ENCODE measurements at places on chromosomes 2 and 18.

DNA sequence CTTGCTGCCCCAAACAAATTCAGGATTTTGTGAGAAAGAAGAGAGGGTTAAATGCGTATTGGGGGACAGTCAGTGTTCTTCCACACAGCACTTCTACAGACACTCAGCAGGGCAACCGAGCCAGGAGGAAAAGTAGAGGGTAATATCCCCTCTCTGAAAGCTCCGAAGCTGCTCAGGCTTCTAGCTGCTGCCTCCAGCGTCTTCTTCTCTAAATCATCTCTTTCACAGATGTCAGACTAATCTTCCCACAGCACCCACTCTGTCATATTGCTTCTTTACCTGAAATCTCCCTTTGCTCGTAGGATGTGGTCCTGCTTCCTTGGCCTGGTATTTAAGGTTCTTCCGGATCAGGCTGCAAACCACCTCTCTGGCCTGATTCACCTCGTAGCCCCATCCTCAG, 117.6 kb upstream of the HAAO start:
- no peaks in the 10 kb centered on the region for H3K27me3 ChIP-seq
- H3K4me1 ChIP-seq, result peaks cover 10% of the 10 kb centered on the region
- H3K27ac ChIP-seq, result no peak overlapping the region
- no peak overlapping the region for H3K4me3 ChIP-seq
- no peaks in the 10 kb centered on the region for H3K36me3 ChIP-seq

DNA sequence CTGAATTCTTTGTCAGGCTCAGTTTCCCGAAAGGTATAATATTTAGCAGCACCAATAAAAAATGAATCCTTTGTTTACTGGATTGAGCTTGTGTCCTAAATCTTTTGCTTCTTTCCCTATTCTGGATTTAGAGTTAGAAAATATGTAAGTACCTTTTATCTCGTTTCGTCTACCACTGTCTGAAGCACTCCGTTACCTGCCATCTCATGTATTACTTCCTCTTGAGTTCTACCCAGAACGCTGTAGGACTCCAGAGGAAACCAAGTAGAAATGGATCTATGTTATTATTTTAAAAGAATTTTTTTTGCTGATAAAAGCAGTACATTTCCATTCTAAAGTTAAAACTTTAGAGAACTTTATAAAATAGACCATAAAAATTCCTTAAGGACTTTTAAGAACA, 13.5 kb downstream of the ANKRD12 start:
- H3K4me3 ChIP-seq, result no peak overlapping the region
- no peaks in the 10 kb centered on the region for H3K4me1 ChIP-seq
- H3K36me3 ChIP-seq, result no peaks in the 10 kb centered on the region
- no peak overlapping the region for H3K27ac ChIP-seq
- H3K27me3 ChIP-seq, result no peaks in the 10 kb centered on the region

GRCh38 chr18:45554389-45554737, 60.9 kb upstream of the SLC14A2 start:
- no peaks in the 10 kb centered on the region for H3K36me3 ChIP-seq
- DNase-seq, result peak; percentile 82
- no peak overlapping the region for H3K27ac ChIP-seq
- no peaks in the 10 kb centered on the region for H3K27me3 ChIP-seq

DNA sequence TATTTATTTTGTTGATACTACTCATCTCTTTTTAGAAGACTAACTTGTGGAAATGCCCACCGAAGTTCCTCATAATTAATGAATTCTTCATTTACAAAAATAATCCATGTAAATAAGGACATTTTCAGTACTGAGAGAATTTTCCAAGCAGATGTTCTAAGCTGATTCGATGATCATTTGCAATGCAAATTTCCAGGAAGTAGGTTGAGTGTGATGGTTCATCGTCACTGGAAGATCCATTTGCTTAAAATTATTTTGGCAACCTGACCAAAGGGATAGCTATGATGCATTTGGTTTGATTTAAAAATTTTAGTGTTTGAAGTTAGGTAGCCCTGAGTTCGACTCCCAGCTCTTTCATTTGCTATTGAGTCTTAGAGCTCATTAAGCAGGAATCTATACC, 257.3 kb upstream of the RASGRP3 start:
- H3K4me1 ChIP-seq, result no peaks in the 10 kb centered on the region
- no peaks in the 10 kb centered on the region for H3K27me3 ChIP-seq
- H3K27ac ChIP-seq, result no peak overlapping the region
- no peak for DNase-seq

DNA sequence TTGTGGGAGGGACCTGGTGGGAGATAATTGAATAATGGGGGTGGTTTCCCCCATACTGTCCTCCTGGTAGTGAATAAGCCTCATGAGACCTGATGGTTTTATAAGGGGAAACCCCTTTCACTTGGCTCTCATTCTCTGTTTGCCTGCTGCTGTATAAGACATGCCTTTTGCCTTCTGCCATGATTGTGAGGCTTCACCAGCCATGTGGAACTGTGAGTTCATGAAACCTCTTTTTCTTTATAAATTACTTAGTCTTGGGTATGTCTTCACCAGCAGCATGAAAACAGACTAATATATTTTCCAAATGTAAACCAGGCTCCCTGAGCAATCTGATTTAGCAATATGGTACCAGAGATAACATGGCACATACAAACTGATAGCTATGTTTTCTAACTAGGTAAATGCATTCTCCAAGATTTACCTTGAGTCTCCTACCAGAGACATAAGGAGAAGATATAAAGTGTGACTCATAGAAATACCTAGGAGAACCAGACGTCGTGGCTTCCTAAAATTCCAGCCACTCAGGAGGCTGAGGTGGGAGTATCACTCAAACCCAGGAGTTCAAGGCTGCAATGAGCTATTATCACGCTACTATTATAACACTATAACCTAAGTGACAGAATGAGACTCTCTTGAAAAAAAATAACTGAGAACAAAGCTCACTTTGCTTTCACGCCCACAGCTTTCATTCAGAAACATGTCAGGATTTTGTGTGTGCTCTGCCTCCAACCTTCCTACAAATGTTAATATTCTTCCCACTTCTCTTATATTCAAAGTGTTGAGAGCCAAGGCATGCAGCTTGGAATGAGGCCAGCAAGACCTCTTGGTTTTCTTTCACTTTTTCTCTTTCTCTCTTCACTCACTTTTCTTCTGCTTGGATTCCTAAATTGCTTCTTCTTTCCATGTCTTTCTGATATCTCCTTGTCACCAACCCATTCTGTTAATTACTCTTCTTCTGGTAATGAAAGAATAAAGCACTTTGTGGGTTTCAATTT, 263.9 kb upstream of the UBE2E3 start:
- DNase-seq, result no peak
- no peaks in the 10 kb centered on the region for H3K27me3 ChIP-seq
- H3K4me1 ChIP-seq, result no peaks in the 10 kb centered on the region
- no peaks in the 10 kb centered on the region for H3K36me3 ChIP-seq
- no peak overlapping the region for H3K4me3 ChIP-seq

DNA sequence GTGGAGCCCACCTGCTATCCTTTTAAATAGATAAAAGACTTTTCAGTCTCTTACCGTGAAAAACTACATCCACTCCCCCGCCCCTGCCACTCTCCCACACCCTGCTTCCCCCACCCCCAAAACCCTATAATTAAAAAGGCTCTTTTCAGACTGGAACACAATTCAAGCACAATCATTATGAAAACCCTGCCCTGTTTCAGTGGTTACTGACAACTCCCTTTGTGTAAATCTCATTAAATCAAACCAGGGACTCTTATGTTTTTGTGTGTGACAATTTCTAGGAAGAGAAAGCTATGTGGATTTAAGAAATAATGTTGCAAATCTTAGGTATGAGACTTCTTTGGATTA, 21.0 kb upstream of the ZNF532 start:
- no peaks in the 10 kb centered on the region for H3K4me1 ChIP-seq
- H3K27me3 ChIP-seq, result no peaks in the 10 kb centered on the region
- H3K36me3 ChIP-seq, result no peaks in the 10 kb centered on the region
- no peak overlapping the region for H3K27ac ChIP-seq
- H3K4me3 ChIP-seq, result no peak overlapping the region
- DNase-seq, result no peak

DNA sequence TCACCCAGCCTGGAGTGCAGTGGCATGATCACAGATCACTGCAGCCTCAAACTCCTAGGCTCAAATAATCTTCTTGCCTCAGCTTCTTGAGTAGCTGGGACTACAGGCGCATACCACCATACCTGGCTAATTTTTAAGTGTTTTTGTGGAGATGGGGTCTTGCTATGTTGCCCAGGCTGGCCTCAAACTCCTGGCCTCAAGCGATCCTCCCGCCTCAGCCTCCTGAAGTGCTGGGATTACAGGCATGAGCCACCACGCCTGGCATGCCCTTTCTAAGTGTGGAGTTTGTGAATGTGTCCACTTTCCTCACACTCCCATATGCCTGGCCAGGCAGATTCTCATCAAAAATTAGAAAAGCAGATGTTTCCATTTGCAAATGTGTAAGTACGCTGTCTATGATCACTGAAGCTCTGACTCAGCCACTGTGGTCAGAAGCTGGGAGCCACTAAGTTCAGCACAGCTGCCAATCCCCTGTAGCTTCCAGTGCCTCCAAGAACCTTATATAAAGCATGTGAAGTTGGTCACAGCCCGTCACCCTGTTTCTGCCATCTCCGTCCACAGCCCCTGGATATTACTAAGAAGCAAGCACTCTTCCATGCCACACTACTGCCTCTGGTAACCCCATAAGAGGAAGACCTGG, 155.4 kb downstream of the FAM210A start:
- no peak overlapping the region for H3K4me3 ChIP-seq
- H3K27ac ChIP-seq, result no peak overlapping the region
- H3K27me3 ChIP-seq, result no peaks in the 10 kb centered on the region
- no peak for DNase-seq

- H3K4me1 ChIP-seq, result peaks cover 22% of the 10 kb centered on the region
- H3K36me3 ChIP-seq, result no peaks in the 10 kb centered on the region
- no peaks in the 10 kb centered on the region for H3K27me3 ChIP-seq
- no peak overlapping the region for H3K27ac ChIP-seq
Observed at GRCh38 chr2:105377871-105378270, 21.0 kb downstream of the FHL2 start.

DNA sequence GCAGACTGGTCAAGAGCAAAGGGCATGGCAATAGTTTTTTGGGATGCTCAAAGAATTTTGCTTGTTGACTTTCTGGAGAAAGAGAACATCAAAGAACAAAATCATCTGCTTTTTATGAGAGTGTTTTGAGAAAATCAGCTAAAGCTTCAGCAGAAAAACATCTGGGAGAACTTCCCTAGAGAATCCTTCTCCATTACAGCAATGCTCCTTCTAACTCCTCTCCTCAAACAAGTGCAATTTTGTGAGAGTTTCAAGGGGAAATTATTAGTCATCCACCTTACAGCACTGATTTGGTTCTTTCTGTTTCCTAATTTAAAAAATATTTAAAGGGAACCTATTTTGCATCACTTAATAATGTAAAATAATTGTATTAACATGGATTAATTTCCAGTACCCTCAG, 226.9 kb upstream of the NXPH2 start:
- H3K27me3 ChIP-seq, result no peaks in the 10 kb centered on the region
- no peak for DNase-seq
- H3K4me3 ChIP-seq, result no peak overlapping the region

GRCh38 chr2:31294196-31294595, 60.2 kb downstream of the EHD3 start:
- no peaks in the 10 kb centered on the region for H3K27me3 ChIP-seq
- no peak for DNase-seq
- H3K36me3 ChIP-seq, result no peaks in the 10 kb centered on the region
- peaks cover 13% of the 10 kb centered on the region for H3K4me1 ChIP-seq
- H3K4me3 ChIP-seq, result no peak overlapping the region

Data from kidney (tissue), 22 donors.